ENCODE measurements at places on chromosomes 2 and 18.

- no peak for DNase-seq
Observed at GRCh38 chr18:52636536-52636935, 296.5 kb downstream of the DCC start.

DNA sequence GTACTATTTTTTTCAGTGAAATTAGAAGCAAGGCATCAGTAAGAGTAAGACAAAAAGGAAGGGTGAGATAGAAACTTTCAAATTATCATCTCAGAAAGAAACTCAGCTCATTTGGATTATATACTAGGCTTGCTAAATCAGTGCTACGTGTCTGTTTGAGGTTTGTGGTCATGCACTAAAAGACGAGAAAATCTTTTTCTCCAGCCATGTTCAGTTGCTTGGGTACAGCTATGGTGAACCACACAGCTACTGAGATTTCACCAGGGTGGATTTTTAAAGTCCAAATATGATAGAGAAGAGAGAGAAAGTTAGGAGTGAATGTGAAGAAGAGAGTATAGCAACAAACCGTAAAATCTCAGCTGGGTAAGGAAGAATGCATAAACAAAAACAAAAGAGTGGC lies 161.6 kb downstream of the PTH2R start:
- no peak for DNase-seq

DNA sequence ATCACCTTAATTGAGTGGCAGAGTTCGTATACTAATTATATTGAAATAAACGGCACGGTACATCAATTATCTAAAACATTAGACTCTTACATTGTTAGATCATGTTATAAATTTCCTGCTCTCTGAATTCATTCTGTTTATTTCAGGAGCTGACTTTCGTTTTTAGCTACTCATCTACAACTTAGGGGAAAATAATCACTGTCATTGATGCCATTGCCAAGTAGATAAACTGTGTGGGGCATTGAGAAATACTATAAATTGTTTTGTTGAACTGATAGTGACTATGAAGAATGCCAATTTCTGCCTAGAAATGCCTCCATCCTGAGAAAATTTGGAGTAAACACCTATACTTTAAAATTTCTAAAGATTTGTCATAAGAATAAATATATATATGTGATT lies 17.5 kb downstream of the ABCB11 start:
- DNase-seq, result no peak

GRCh38 chr2:10740226-10740625 lies 18.8 kb downstream of the ATP6V1C2 start:
- DNase-seq, result no peak

- DNase-seq, result no peak
Observed at GRCh38 chr2:25714740-25715139, 41.4 kb upstream of the DTNB start.

DNA sequence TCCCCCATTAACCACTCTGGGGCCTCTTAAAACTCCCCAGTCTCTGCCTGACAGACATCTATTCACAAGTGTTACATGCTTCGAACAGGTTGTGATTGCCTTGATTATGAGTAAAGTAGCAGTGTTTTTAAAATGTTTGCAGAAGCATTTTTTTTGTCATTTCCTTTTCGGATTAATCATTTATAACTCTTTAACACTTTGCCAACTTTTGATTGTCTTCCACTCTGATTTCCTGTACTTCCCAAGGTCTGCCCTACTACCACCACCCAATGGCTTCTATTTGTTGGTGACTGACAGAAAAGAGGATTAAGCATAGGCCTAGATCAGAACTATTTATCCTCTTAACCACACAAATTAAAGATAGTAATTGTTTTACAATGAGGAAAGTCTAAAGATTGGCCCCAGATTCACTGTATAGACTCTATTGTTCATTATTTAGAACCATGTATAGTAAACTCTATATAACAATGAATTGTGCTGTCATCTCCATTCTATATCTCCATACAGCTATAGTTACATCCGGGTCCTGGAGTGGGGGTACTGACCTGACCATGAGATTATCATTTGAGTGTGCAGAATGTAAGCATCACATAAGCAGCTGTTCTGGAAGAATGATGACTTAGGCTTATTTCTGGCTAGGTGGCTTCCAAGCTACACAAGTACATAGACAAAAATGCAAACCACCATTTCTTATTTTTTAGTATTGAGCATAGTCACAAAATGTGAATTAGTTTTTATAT lies 110.3 kb upstream of the RBMS1 start:
- DNase-seq, result no peak

- no peak for DNase-seq
Observed at GRCh38 chr2:11174222-11174621, 19.0 kb downstream of the SLC66A3 start.

- no peak for DNase-seq
Observed at GRCh38 chr2:157874997-157875640, 1.0 kb downstream of the ACVR1 start.

Data from hematopoietic multipotent progenitor cell treated with erythropoietin and hydrocortisone succinate and interleukin-3 and kit ligand, for 17 days (in vitro differentiated cells).